ENCODE measurements at places on chromosomes 4 and X. TPM values are rescaled to one million over a fixed set of nuclear protein-coding genes. Genes with fewer than 3 reads are reported as not detected.

The GSX2 gene
- not detected for polyA plus RNA-seq

GRCh38 chr4:24226667-24227066, 336.8 kb upstream of the PPARGC1A start:
- no peak for DNase-seq

- DNase-seq: no peak
Observed at GRCh38 chrX:109773374-109773773, 40.3 kb upstream of the ACSL4 start.

DNA sequence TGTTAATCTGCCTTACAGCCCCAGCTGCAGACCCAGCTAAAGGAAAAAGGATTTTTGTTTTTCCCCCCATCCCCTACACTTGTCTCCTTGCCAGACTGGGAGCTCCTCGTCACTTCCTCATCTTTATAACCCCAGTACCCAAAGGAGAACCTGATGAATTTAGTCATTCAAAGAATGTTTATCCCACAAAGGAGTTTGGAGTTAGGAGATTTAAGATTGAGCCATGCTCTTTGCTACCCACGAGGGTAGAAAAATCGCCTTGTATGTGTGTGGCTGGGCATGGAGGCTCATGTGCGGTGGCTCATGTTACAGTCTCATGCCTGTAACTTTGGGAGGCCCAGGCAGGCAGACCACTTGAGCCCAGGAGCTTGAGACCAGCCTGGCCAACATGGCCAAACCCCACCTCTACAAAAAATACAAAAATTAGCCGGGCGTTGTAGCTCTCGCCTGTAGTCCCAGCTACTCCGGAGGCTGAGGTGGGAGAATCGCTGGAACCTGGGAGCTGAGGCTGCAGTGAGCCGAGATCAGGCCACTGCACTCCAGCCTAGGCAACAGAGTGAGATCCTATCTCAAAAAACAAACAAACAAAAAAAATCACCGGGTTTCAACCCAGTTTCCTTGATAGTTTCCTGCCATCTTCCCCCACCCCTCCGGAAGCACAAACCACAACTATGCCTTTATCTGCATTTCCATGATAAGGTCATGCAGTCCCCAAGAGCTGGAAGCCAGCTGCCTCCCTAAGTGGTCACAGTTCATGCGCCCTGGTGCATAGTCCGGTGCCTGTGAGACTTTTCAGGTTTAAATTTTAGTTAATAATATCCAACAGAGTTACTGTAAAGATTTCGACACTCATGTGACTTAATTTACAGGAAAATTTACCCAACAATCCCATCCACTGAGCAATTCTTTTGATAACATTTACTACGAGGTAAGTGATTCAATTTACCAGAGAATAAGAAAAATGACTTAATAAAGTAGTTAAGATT, 1.5 kb downstream of the CFAP97 start:
- no peak for DNase-seq

DNA sequence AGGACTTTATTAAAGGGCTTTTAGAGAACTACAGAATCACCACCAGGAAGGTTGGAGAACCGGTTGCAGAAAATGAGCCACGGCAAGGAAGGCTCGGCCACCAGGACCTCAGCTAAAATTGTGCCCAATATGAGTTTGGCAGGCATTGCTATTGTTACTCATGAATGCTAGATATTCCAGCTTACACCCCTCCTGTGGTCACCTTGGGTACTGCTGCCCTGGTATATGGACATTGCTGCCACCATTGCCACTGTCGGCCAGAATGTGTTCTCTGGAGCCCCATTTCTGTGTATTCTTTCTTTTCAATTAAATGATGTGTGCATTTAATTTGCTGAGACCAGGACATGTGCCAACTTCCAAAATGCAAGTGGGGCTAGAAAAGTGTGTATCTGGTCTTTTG, 626.7 kb upstream of the BOD1L1 start:
- no peak for DNase-seq

- no peak for DNase-seq
Observed at GRCh38 chr4:105651884-105652283, 56.6 kb downstream of the INTS12 start.

DNA sequence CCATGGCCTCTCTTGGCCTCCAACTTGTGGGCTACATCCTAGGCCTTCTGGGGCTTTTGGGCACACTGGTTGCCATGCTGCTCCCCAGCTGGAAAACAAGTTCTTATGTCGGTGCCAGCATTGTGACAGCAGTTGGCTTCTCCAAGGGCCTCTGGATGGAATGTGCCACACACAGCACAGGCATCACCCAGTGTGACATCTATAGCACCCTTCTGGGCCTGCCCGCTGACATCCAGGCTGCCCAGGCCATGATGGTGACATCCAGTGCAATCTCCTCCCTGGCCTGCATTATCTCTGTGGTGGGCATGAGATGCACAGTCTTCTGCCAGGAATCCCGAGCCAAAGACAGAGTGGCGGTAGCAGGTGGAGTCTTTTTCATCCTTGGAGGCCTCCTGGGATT, 8.0 kb downstream of the CLDN2 start:
- DNase-seq: no peak

The GC gene
- 0.69 TPM for polyA plus RNA-seq

- DNase-seq: no peak
Observed at GRCh38 chr4:76691807-76692582, 205.9 kb downstream of the SOWAHB start.

DNA sequence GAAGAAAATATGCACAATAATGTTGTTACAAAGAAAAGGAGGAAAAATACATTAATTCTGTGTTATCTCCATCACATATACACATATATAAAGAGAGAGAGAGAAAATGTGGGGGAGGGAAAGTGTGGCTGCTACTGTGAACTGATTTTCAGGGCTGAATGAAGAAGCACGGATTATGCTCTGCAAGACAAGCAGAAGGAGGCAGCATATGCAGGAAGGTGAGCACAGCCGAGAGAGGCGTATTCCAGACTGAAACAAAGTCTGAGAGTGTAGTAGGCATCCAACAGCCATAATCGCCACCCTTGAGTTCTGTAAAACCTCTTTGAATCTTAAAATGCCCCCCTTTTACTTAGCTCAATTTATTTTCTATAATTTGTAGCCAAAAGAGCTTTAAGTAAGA, 1081.8 kb upstream of the GRID2 start:
- DNase-seq: no peak

DNA sequence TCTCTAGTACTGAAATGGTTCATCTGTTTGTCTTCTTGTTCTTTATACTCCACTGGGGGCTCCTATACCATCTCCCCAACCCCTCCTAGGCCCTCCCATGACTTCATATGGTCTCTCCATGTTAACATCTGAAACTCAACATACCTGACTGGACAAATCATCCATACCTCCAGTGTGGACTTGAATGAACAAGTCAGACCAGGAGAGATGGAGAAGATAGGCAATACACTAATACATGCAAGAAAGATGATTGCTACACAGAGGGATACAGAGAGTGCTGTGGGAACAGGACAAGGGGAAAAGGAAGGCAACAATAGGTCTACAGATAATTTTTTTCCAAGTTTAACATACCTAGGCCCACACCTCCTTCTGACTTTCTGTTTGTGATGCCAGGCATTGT, 175.1 kb downstream of the FHIP1A start:
- no peak for DNase-seq

The PAGE5 gene
- not detected for polyA plus RNA-seq
